ENCODE measurements at places on chromosomes 13 and 19.
A peak's percentile ranks its signal among the peaks of the same experiment; 100 is the strongest.

DNA sequence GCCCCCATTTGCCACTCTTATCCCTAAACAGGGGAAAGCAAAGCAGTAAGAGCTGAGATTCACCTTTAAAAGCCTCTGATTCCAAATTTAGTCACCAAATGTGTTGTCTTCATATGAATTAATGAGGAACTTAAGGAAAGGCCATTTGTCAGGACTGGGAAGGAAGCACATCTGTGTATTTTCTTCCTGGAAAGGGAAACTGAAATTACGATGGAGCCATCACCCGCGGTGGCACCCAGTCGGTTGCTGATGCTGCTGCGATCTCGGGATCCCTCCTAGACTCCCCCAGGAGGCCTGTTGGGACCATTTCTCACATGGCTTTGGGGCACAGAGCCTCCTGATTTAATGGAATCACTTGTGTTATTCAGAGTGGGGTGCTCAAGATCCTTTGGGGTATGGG is 7.4 kb upstream of the IL4I1 start:
- DNase-seq: no peak

DNA sequence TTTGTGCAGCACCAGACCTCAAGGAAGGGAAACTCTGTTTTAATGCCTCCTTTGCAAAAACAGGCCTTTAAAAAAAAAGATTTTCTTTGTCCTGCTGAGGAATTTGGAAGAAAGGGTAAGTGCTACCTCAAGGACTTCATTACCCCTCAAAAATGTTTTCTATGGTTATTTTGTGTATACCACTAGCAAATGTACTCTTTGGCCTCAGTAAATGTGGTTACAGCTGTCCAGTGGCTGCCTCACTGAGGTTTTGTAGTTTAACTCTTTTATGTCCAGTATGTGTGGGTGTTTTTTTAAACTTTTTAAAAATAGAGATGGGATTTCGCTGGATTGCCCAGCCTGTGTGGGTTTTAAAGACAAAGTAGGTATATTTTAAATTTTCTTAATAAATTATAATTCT is 42.2 kb upstream of the TSC22D1 start:
- no peak for DNase-seq

- no peak for DNase-seq
Observed at GRCh38 chr13:26449063-26449848, 108.2 kb upstream of the WASF3 start.

- DNase-seq: no peak
Observed at GRCh38 chr13:47426126-47426849, 529.4 kb upstream of the HTR2A start.

- DNase-seq: peak; percentile 60
Observed at GRCh38 chr19:35509861-35510625, 3.4 kb downstream of the DMKN start.

GRCh38 chr19:3555653-3556422 is 1.5 kb downstream of the MFSD12 start:
- DNase-seq: no peak

DNA sequence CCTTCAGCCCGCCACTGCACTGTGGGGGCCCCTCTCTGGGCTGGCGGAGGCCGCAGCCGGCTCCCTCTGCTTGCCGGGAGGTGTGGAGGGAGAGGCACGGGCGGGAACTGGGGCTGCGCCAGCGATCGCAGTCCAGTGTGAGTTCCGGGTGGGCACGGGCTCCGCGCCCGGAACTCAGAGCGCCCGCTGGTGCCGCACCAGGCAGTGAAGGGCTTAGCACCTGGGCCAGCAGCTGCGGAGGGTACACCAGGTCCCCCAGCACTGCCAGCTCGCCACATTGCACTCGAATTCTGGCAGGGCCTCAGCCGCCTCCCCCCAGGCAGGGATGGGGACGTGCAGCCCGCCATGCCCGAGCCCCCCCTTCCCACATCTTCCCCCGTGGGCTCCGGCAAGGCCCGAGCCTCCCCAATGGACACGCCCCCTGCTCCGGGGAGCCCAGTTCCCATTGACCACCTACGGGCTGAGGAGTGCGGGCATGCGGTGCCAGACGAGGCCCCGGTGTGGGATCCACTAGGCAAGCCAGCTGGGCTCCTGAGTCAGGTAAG is 135.9 kb upstream of the RFC3 start:
- no peak for DNase-seq

DNA sequence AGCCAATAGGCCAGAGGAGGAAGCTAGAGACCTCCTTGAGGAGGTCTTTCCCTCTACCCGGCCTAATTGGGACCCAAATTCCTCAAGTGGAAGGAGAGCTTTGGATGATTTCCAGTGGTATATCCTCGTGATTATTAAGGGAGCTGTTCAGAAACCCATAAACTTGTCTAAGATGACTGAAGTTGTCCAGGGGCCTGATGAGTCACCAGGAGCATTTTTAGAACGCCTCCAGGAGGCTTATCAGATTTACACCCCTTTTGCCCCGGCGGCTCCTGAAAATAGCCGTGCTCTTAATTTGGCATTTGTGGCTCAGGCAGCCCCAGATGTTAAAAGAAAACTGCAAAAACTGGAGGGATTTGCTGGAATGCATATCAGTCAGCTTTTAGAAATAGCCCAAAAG is 198.1 kb downstream of the ZNF486 start:
- no peak for DNase-seq

DNA sequence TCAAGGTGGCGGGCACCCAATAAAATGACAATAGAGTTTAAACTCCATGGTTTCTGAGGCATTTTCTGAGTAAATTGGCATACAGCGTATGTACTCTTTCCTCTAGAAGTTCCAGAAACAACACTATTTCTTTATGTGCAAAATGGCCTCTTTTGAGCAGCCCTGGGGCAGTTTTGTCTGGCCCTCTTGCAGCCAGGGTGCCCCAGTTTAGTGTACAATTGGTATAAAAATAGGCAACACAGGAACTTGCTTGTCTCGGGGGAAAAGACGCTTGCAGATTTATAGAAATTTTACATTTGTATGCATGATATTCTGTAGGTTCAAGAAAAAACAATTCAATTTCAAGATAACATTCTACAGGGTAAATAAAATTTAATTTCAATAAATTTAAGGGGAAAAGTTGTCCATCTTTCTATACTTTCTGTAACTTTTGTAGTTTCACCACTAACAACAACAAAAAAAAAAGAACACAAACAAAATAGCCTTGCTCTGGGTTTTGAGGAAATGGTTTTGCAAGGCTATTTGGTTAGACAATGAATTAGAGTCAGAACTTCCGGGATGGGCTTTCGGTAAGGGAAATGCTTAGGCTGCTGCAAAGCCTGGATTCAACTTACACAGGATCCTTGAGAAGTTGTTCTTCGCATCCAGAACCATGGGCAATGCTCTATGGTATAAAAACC is 45.3 kb downstream of the LRCH1 start:
- DNase-seq: no peak

- DNase-seq: no peak
Observed at GRCh38 chr13:58919551-58919950, 1244.2 kb downstream of the DIAPH3 start.

DNA sequence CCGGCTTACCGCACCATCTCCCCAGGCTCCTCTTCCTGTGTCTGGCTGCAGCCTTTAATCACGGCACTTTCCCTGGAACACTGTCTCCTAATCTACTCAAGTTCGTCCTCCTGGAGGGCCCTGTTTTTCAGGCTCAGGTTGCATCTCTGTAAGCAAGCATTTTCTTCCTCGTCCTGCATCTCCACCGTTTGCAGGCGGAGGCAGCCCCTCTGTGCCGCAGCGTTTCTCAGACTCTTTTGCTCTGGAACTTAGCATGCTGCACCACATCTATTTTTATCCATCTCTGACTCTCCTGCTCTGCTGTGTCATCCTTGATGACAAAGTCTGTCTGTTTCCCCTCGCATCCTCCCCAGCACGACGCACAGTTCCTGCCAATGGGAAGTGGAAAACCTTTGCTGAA is 117.5 kb downstream of the ATP8A2 start:
- no peak for DNase-seq
